Stimulated activated CD8-positive, alpha-beta memory T cell treated with anti-CD3 and anti-CD28 coated beads, Interleukin-7, amount 100 ng/mL, for 24 hours (primary cell): ENCODE measurements at places on chromosomes 5 and 9.
A peak's percentile ranks its signal among the peaks of the same experiment; 100 is the strongest.

- no peak for DNase-seq
These were observed 253 bp downstream of the SLC12A2 start for GRCh38 chr5:128083811-128084227.

- DNase-seq, result peak; percentile 61
These were observed at the start of gene CCDC107 for GRCh38 chr9:35658137-35658967. Gene CCDC107 (plus strand): TSS chr9:35658292. CDS start chr9:35658380, 88 bp downstream.

DNA sequence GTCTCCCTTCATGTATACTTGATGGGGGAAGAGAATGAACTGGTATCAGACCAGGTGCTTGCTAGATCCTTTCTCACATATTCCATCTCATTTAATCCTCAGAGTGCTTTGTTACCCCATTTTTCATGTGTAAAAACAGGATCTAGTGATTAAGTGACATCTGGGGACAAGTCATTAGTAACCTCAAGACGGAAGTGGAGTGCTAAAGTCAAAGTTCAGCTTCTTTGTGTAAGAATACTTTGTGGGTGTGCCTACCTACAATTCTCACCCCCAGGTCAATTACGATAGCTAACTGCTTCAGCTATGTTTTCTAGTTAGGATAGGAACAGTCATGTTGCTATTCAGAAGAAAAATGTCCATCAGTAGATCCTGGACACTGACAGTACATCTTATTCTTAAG is 3.1 kb upstream of the FAM120AOS start:
- no peak for DNase-seq

DNA sequence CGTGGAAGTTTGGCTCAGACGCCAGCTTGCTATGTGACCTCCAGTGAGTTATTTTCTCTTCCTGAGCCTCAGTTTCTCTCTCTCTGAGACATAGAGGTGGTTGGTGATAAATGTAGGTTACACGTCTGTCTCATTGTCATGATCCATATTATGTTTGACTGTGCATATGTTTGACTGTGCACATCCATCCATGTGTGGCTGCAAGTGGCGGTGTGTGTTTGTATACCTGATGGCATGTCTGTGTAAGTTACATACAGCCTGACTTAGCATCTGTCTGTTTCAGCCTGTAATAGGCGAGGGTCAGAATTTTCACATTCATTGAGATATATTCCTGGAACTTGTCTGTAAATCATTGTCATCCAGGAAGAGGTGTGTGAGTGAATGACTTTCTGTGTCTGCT is 3.3 kb downstream of the SPARC start:
- DNase-seq, result no peak

DNA sequence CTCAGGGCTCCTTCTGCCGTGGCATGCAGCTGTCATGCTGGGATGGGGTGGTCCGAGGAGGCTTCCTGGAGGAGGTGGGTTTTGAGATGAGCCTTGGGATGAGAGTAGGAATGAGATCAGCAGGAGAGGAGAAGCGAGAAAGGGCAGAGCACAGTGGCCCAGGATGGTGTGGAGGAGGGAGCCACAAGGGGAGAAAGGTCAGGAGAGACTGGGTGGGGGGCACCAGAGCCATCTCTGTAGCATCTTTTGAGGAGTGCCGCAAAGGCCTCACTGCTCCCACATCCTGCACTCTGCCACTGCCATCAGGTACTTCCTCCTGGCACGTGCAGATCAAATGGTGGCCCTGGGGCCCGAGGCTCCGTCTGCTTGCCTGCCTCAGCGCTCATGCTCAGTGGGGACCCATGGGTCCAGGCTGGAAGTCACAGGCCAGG is 150.2 kb downstream of the MACROH2A1 start:
- no peak for DNase-seq

DNA sequence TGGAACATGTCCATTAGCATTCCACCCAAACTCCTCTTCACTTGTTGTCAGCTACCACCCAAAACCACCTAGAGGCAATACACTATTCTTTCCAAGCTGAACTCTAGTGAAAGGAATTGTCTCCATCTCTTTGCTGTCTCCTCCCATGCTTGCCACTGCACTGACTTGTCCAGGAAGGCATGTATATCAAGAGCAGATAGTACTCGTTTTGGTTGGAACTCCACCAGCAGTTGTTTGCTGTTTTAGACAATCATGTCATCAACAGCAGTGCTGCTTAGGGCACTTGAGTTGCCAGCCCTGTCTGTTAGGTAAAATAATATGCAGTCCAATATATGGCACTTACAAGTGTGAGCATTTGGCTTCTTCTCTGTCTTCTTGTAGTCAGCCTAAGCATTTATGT is 80.0 kb upstream of the SAP30L start:
- DNase-seq, result no peak

- DNase-seq, result no peak
These were observed 11.4 kb downstream of the SHB start for GRCh38 chr9:38057416-38058195.

- no peak for DNase-seq
These were observed 5.6 kb upstream of the CCDC152 start for GRCh38 chr5:42751044-42751443.

DNA sequence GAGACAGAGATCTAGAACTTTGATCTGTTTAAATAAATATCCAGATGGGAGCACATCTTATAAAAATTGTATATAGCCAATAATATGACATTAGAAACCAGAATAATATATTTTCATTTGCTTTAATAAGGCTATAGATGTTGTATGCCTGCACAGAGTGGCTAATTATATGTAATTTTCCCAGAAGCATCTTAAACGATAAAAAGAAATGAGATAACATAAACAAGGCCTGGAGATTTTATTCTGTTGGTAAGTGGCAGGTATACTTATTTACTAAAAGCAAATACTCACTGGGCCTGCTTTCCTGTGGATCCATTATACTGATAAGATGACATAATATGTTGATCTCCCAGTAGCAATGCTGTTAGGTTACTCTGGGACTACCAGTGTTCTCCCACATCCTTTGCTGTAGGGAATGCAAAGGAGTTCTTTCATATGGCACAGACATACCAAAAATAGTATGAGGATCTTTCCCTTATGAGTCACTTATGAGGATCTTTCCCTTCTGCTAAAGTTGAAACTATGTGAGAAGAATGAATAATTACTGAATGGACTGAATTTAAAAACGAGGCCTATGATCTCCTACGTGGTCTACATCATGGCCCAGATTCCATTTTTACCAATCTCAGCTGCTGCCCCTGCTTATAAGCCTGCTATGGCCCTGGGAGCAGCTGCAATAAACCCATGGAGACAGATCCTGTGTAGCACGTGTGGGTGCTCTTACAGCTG is 112.1 kb downstream of the NUDT12 start:
- DNase-seq, result no peak

DNA sequence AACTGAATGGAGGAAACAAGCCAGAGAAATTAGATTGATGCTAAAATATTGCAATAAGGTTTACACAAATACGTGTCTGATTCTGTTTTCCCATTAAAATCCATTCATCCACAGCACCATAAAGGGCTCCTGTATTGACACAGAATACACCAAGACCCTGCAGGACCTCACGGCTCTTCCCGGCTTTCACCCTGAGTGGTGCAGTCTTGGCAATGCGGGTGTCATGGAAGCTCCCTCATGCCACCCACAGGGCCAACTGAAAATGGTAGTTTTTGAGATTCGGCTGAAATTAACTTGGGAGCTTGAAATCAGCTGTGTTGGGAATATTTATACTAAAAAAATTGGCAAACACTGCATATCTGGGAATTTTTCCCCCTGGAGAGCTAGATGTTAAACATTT is 17.3 kb upstream of the EXOC3 start:
- no peak for DNase-seq

GRCh38 chr5:138900281-138900965 is 25.3 kb upstream of the LRRTM2 start:
- DNase-seq, result no peak

- no peak for DNase-seq
These were observed 8.9 kb downstream of the FLT4 start for GRCh38 chr5:180640611-180640860.

DNA sequence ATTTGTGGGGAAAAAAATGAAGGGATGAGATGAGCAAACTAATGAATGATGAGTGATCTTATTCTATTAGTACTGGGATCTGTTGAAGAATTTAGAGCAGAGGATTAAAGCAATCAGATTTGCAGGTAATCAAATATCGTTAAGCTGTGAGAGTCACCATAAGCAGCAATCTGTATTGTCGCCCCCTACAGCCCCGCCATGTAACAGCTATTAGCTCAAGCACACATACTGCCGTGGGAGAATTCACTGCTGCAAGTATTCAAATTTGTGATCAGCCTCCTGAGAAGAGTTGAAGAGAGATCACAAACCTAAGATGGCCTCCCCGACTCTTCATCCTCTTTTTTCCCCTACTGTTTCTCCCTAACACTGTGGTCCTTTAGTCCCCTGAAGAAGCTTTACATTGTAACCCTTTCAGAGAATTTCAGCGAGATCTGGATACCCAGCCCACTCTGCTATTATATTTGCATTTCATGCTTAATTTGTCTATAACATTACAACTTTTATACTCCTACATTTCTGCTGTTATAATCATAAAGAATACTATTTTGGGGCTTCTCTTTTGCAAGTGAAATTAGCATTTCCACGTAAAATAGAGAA is 28.5 kb upstream of the PHF24 start:
- DNase-seq, result no peak

- DNase-seq, result no peak
These were observed 3.4 kb upstream of the SPINK4 start for GRCh38 chr9:33236571-33236970.

GRCh38 chr5:14595891-14596290 is 14.3 kb downstream of the OTULINL start:
- no peak for DNase-seq

- DNase-seq, result no peak
These were observed 760.9 kb upstream of the ACO1 start for GRCh38 chr9:31623511-31623910.

GRCh38 chr9:128136816-128137793 is 9.6 kb upstream of the PTGES2 start:
- DNase-seq, result no peak

GRCh38 chr5:1185629-1186350 is 15.6 kb upstream of the SLC6A19 start:
- no peak for DNase-seq

- DNase-seq, result no peak
These were observed 276.2 kb downstream of the HSPA4 start for GRCh38 chr5:133327946-133328401.

- no peak for DNase-seq
These were observed 25.6 kb downstream of the CEP78 start for GRCh38 chr9:78261403-78262001.

DNA sequence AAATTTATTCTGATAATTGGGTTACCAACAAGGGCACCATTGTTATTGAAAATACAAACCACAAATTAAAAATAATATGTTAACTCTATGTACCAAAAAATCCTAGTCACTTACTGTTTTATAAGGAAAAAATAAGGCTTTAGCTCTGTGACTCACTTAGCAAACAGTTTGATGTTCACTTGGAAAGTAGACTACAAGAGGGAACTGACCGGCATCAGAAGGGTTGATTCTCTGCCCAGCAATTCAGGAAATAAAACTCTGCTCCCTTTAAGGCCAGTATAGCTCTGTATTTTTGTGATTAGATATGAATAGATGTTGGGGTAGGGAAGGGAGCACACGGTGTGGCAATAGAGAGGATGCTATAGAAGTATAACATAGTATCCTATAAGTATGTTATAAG is 671.3 kb downstream of the LRRC70 start:
- DNase-seq, result no peak

GRCh38 chr5:16666883-16667398 is 50.1 kb upstream of the RETREG1 start:
- no peak for DNase-seq

GRCh38 chr5:180673371-180674089 is 24.1 kb upstream of the FLT4 start:
- no peak for DNase-seq

DNA sequence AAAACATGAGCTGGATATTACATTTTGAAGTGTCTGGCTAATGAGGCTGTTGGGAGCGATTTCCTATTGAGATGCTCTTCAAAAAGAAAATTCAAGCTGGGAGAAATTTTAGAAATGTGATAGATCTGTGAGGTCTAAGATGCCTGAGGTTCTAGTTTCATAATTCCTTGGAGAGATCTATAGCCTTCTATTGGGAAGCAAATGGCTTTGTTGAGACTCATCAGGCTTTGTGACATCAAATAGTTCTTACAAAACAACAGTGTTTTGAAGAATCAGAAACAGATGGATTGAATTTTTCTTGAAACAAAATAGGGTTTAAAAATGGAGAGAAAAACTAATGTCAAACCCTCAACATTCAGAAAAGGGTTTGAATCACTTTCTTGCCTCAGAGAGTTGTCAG is 292.9 kb downstream of the NNT start:
- DNase-seq, result no peak

DNA sequence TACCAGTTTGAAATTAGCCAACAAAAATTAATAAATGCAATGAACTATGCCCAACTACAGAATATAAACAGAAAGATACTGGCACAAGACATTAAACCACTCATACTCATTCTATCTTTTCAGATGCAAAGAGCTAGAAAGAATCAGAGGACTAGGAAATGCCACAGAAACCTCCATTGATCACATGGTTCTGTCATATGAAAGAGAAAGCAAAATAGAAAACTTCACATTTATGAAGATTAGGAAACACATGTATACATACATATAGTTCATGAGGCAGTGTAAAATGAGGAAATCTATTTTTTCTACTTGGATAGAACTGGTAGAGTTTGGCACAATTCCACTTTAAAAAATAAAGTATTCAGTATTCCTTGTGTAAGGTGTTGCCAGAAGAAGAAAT is 275.1 kb upstream of the PTGER4 start:
- no peak for DNase-seq

GRCh38 chr9:134341306-134341705 is 15.1 kb downstream of the RXRA start:
- no peak for DNase-seq

DNA sequence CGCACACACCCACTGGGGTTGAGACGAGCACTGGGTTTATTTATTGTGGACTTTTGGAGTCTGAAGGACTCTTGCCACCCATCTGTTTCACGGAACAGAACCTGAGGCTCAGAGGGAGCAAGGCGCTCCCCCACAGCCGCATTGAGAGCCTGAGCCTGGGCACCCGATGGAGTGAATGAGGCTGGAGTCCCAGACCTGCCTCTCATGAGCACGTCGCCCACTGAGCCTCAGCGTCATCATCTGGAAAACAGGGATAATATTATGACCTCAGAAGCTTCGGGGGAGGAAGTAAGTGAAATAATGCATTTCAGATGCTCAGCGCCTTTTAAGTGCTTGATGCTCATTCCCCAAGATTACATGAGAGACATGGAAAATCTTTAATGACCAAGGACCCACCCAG is 5.5 kb downstream of the NEK6 start:
- no peak for DNase-seq

DNA sequence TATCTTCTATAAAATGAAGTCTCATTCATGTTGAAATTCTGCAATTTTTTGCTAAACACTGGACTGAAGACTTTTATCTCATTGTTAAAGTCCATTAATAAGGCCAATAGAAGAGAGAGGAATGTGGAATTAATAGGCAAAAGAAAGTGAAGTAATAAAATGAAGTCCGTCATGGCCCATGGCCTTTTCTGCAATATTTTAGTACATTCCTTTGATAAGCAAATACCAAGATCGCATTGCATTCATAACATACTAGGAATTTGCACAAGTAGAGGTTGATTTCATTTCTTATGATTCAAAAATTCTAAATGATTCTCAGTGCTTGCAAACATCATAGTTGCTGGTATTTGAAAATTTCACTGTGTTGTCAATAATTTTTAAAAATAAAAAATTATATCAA is 664.0 kb downstream of the NR2F1-AS1 start:
- DNase-seq, result no peak

- no peak for DNase-seq
These were observed 43.5 kb upstream of the STXBP1 start for GRCh38 chr9:127568618-127568970.

GRCh38 chr9:92360083-92360482 is 34.3 kb downstream of the CENPP start:
- no peak for DNase-seq
